ENCODE measurements at places on chromosomes 3 and 15.

GRCh38 chr3:155026999-155027591 is 53.0 kb upstream of the MME start:
- DNase-seq, result no peak

DNA sequence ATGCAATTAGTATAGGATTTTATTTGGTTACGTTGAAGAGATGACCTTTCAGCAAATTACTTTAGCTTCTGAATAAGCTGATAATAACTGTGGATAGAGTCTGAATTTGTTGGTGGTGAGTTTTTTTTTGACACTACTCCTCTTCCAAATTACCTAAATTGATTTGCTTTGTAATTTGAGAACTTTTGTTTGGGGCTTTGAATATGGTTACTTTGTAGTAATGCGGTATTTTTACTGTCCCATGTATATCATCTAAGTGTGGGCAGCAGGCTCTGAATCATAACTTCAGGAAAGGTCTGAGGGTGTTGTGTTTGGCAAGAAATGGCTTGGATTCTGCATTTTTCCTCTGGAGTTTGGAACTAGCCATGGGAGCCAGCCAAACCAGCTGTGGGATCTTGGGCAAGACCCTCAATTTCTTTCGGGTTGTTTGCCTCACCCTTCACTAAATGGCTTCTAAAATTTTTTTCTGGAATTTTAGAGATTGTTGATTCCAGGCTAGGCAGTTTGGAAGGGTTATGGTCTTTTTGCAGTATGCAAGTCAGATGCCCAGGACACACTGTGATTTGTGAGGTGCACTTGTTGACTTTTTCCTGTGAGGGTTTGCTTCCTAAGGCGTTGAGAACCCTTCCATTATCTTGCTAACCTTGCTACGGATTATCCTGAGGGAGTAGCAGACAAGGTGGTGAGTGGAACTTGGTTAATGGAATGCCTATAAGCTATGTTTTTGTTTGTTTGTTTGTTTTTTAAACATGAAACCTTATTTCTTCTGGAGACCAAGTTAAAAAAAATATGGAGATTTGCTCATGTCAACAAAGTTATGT is 10.4 kb downstream of the PTPRG start:
- no peak for DNase-seq

- no peak for DNase-seq
Observed at GRCh38 chr3:8884630-8885290, 78.5 kb downstream of the RAD18 start.

DNA sequence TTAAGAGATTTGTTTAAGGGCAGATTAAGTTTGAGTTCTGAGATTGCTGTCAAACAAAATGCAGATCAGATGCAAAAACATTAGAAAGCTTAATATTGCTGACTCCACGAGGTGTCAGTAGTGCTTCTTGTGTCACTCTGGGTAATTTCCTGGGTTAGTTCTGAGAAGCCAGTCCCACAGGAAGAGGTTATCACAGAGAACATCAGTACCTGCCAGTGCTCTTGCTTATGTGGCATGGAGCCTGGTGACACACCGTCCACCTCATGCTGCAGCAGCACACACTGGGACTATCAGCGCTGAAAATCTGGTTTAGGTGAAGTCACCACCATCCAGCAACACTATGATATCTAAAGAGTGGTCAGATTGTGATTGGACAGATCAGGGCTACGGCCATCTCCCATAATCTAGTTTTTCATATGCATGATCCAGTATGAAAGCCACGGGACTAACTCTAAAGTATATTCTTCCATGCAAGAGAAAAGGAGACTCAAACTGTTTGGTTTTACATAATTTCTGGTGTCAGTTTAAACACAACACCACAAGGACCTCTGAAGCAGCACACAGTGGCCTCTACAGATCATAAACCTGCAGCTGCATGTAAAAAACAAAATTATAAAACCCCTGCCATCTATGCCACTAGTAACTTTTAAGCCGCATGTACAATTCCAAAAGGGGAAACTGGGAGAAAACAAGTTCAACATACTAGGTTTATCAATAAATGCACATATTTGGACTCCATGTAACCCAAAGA is 36.1 kb upstream of the MYO5C start:
- peak; percentile 45 for DNase-seq

DNA sequence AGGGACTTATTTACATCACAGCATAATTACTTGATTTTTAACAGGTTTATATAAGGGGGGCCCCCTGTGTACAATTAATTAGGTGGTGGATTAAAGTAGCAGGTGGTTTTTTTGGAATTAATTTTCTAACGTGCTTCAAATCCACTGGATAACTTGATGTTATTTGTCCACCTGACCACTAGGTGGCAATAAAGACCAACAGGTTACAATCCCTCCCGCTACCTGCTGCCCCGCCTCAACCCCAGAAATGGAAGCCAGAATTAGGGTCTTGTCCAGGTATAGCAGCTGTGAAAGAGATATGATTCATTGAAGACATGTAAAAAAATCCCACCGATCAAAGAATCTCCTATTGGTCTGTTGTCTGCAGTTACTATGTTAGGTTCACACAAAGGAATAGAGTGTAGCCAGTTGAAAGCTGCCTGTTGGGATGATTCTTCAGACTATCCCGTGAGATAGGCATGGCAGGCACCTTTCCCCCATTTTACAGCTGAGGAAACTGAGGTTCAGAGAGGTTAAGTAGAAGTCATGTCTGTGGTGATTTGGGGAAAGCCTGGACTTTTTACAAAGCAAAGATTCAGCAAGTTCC is 44.0 kb downstream of the MFSD1 start:
- peak; percentile 53 for DNase-seq

DNA sequence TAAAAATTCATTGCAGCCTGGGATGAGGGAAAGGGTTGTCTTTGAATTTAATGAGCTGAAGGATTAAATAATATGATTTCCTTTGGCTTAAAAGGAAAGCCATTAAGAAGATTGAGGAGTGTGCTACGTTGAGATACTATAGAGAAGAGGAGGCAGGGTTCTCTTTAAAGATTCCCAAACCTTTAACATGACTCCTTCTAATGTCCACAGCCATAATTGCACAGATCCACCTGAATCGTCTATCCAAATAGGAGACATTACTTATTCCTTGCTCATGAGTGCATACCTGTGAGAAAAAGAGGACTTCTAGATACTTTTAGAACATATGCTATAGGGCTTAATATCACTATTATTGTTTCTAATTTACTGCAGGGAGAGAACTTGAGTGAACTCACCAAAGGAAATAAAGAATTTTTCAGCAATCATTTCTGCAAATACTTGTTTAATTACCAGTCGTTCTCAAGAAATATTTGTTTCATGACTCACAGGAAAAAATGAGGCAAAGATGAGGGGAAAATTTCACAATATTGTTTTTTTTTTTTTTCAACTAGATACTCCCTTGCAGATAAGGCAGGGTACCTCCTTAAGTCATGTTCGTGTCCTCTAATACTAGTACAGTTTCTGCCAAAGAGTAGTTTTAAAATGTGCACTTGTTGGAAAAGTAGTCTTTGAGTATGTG is 8.9 kb upstream of the SUCNR1 start:
- DNase-seq, result peak; percentile 41

- DNase-seq, result no peak
Observed at GRCh38 chr3:158312560-158313141, 202.8 kb downstream of the RSRC1 start.

- no peak for DNase-seq
Observed at GRCh38 chr3:74789111-74789510, 174.7 kb upstream of the CNTN3 start.

DNA sequence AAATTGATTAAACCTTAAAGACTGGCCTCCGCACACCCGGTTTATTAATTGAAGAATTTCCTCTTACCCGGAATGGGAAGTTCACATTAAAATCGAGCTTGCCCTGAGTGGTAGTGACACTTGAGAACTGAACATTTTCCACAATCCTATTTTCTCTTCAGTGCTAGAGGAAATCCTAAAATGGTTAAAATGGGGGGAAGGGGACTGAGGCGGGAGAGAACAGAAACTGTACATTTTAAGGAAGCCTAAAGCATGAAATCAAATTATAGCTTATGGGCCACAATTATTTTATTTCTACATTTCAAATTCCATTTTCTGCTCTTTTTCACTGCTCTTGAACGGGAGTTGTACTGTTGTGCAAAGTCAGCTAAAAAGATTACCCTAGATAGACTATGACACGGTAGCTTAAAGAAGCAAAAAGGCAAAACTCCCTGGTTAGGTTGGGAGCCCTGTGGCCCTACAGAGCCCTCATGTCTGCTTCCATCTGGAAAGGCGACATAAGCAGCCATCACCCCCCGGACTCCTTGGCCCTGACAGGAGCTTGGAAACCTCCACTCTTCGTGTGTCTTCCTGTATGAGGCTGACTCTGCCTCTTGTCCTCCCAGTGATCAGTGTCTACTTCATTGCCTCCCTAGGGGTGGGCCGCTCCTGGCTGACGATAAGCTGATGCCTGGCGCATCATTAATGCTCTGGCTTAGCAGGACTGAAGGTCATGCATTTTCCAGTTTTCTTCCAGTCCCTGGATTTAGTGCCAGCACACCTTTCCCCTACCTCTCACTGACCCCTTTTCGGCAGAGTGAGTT is 79.3 kb downstream of the EEFSEC start:
- no peak for DNase-seq

DNA sequence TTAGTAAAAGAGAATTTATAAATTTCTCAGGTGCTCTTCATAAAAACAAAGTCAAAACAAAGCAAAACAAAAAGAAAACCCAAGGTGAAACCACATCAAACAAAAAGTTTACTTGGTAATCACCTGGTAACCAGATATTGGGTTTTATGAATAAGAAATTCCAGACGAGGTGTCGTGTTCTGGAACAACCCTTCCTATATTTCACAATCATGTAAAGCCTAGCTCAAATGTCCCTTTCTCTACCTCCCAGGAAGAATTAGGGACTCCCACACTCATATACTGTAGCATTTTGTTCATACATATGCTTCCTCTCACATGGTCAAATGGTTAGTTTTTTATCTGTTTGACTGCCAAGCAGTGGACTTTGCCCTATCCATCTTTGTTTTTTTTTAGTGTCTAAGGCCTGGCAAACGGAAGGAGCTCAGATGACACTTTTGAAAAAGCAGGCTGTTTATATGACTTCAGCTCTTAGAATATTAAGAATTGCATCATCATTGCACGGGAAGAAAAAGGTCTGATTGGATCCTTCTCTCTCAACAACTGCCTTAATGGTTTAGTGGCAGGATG is 326.7 kb upstream of the TBL1XR1 start:
- DNase-seq, result no peak

- peak; percentile 82 for DNase-seq
Observed at GRCh38 chr15:73240866-73241499, 127.8 kb downstream of the HCN4 start.

GRCh38 chr3:46908294-46908985 is 30.9 kb downstream of the PTH1R start:
- DNase-seq, result no peak

Data from HTR-8/SVneo (cell line).